Activated naive CD8-positive, alpha-beta T cell treated with anti-CD3 and anti-CD28 coated beads, Interleukin-2, amount 50 U/mL, for 24 hours (primary cell): ENCODE measurements at places on chromosomes 1 and 21.

- DNase-seq: no peak
- H3K27ac ChIP-seq: no peak overlapping the region
- H3K27me3 ChIP-seq: no peaks in the 10 kb centered on the region
- H3K4me1 ChIP-seq: peaks cover 60% of the 10 kb centered on the region
- no peak overlapping the region for H3K4me3 ChIP-seq
Measured at GRCh38 chr1:66269222-66269621, 264.7 kb upstream of the SGIP1 start.

- no peak overlapping the region for H3K4me3 ChIP-seq
- peaks cover 4% of the 10 kb centered on the region for H3K27me3 ChIP-seq
- DNase-seq: peak; percentile 42
- no peak overlapping the region for H3K27ac ChIP-seq
- H3K36me3 ChIP-seq: no peaks in the 10 kb centered on the region
- no peaks in the 10 kb centered on the region for H3K4me1 ChIP-seq
Measured at GRCh38 chr1:247681288-247681897, 1.9 kb upstream of the OR13G1 start.

- no peaks in the 10 kb centered on the region for H3K27me3 ChIP-seq
- peaks cover 43% of the 10 kb centered on the region for H3K36me3 ChIP-seq
- DNase-seq: no peak
- H3K4me1 ChIP-seq: peaks cover 9% of the 10 kb centered on the region
- H3K27ac ChIP-seq: no peak overlapping the region
Measured at GRCh38 chr1:171566467-171566866, 55.6 kb upstream of the MYOCOS start.

DNA sequence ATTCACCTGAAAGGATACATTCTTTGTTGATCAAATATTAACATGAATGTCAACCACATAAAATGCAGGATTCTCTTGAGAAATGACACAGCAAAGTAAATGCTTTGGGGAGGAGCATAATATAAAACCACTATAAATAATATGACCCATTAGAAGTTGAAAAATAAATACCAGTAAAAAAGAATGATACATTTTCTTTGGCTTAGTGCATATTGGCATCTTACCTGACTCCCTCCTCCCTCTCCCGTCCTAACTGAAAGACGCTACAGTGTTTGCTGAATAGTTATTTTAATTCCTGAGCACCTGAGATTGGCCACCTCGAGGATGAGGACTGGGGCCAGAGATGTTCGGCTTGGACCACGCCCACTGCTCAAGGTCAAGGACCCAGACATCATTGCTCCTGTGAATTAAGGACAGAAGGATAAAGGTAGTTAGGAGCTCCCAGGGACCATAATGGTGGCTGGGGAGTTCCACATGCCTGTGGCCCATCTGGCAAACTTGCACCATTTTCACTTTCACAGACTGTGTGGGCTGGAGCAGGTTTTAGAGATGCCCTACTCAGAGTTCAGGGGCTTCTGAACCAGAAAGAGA lies 16.4 kb upstream of the CPLANE2 start:
- H3K27ac ChIP-seq: no peak overlapping the region
- peaks cover 18% of the 10 kb centered on the region for H3K4me1 ChIP-seq
- DNase-seq: no peak
- H3K27me3 ChIP-seq: no peaks in the 10 kb centered on the region
- H3K36me3 ChIP-seq: peaks cover 3% of the 10 kb centered on the region

DNA sequence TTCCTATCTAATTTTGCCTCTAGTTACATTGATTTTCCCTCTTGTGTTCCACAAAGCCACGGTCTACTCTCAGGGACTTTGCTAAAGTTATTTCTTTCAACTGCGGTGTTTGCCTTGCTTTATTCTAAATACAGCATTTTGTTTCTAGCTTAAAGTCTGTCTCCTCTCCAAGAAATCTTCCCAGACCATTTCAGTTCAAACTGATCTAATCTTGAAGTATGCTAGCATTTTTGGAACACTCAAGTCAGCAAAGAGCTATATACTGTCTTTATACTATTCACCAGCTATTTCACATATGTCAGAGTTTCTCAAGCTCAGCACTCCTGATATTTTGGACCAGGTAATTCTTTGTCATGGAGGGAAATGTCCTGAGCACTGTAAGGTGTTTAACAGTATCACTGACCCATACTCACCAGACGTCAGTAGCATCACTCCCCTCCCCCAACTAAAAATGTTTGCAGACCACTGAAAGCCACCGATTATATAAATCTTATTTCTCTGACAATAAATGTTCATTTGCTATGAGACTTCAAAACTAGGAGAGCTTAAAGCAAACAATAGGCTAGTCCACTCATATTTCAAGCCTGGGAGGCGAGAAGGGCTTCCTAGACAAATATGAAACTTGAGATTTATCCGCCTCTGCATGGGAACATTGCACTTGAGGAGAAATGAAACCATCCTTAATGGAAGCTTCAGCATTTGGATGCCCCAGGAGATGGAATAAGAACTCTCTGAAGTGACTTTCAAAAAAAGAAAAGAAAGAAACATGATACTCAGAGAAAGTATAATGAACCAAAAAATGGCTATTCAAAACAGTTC lies 81.1 kb downstream of the KIAA0319L start:
- H3K4me3 ChIP-seq: no peak overlapping the region
- no peaks in the 10 kb centered on the region for H3K4me1 ChIP-seq
- H3K27ac ChIP-seq: no peak overlapping the region

DNA sequence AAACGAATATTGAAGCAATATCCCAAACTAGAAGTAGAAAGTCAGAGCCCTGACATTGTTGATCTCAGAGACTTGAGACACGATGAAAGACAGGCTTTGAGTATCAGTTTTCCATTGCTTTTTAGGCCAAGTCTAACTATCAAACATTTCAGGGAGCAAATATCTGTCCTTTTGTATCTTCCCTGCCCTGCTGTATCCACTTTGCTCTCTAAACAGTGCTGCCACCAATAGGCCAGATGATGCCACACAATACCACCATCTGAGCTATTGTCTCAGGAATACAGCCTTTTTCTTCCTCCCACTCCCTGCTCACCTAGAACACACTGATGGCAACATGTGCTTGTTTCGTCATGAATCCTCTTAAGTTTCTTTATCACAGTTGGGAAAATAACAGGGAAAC lies 62.6 kb upstream of the SPAG17 start:
- H3K36me3 ChIP-seq: no peaks in the 10 kb centered on the region
- H3K27ac ChIP-seq: no peak overlapping the region
- DNase-seq: no peak
- H3K27me3 ChIP-seq: no peaks in the 10 kb centered on the region
- H3K4me3 ChIP-seq: no peak overlapping the region

DNA sequence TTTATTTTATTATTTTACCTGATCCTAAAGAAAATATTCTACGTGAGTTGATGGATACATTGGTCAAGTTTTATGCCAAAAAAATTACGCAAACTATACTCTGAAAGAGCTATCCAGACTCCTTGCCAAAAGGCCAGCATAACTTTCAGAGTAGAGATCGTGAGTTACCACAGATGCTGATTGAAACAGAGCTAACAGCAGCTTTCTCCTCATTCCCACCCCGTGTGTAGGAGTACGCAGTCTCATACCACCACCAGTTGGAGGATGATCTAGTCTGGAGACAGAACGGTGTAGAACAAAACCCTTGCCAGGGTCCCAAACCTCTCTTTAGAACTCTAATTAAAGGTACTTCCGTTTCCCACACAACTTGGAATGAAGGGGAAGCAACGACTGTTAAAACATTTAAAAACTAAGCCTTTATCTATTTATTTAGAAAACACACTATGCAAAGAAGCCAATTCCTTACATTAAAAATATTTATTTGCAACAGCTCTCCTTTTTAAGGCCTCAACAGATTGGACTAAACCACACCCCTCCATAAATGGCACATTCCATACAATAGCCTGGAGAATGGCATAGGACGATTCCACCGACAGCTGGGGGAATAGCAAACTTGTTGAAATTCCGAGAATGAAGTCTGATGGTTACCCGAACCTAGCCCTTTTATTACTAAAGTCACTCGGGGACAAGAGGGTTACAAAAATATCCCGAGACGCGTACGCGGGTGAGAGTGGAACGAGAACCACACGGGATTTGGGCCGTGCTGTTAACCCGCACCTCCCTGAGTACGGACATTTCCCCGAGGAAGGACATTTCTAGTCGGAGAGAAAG lies 1.4 kb downstream of the NUCKS1 start:
- peaks cover 55% of the 10 kb centered on the region for H3K4me1 ChIP-seq
- H3K27me3 ChIP-seq: peaks cover 3% of the 10 kb centered on the region
- H3K27ac ChIP-seq: peak overlapping the region; percentile 90
- H3K4me3 ChIP-seq: peak overlapping the region; percentile 99
- peaks cover 36% of the 10 kb centered on the region for H3K36me3 ChIP-seq

DNA sequence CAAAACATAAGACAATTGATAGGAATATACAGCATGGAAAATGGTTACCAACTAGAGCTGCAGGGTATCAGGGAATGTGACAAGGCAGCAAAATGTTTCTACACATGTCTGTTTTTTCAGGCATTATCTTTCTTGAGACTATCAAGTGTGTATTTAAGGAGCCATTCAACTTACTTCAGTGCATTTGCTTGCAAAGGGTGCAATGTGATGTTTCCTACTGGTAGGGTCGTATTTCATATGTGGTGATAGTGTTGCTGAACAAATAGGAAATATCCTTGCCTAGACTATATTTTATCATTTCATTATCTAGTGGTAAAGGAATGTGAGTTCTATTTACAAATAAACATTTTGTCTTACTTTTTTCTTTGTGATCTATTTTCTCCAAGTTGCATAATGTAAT lies 42.4 kb downstream of the PTPRC start:
- H3K27ac ChIP-seq: peak overlapping the region; percentile 92
- DNase-seq: no peak
- H3K4me1 ChIP-seq: peaks cover 90% of the 10 kb centered on the region

DNA sequence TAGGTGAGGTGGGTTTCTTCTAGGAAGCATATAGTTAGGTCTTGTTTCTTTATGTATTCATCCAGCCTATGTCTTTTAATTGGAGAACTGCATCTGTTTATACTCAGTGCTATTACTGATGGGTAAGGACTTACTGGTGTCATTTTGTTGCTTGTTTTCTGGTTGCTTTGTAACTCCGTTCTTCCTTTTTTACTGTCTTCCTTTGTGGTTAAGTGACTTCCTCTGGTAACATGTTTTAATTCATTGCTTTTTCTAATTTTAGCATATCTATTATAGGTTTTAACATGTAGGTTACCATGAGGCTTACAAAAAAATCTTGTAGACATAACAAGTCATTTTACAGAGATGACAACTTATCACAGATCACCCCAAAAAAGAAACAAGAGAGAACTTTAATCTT lies 160.8 kb downstream of the VAV3 start:
- peak overlapping the region; percentile 19 for H3K4me3 ChIP-seq
- H3K4me1 ChIP-seq: peaks cover 60% of the 10 kb centered on the region
- peaks cover 2% of the 10 kb centered on the region for H3K36me3 ChIP-seq
- H3K27ac ChIP-seq: peak overlapping the region; percentile 63

GRCh38 chr1:199243423-199244061 lies 604.7 kb downstream of the PTPRC start:
- no peaks in the 10 kb centered on the region for H3K36me3 ChIP-seq
- peak; percentile 78 for DNase-seq
- no peak overlapping the region for H3K4me3 ChIP-seq
- peaks cover 13% of the 10 kb centered on the region for H3K4me1 ChIP-seq
- peaks cover 10% of the 10 kb centered on the region for H3K27me3 ChIP-seq

- no peaks in the 10 kb centered on the region for H3K27me3 ChIP-seq
- H3K27ac ChIP-seq: no peak overlapping the region
- peaks cover 35% of the 10 kb centered on the region for H3K36me3 ChIP-seq
- no peak overlapping the region for H3K4me3 ChIP-seq
- H3K4me1 ChIP-seq: no peaks in the 10 kb centered on the region
Measured at GRCh38 chr21:42575111-42575510, 61.5 kb downstream of the SLC37A1 start.

DNA sequence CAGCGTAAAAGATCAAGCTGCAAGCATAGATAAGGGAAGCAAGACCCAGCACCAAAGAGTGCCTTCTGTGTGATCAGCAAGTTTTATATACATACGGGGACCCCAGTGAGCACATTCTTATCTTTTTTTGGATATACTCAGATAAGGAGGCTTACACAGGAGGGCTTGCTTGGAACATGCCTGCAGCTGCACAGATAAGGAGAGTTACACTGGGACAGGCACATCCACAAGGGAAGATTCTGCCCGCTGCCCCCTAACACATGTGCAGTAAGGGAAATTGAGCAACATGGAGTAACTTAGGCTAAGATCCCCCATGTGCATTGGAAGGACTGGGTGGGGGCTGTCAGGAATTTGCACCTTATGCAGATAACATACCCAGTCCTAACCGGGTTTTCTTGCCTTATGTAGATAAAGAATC lies 1334.8 kb downstream of the MRPL39 start:
- H3K27ac ChIP-seq: no peak overlapping the region
- no peak overlapping the region for H3K4me3 ChIP-seq
- DNase-seq: no peak
- H3K36me3 ChIP-seq: no peaks in the 10 kb centered on the region
- H3K27me3 ChIP-seq: peaks cover 3% of the 10 kb centered on the region
